ENCODE measurements at places on chromosomes 3 and 15.

DNA sequence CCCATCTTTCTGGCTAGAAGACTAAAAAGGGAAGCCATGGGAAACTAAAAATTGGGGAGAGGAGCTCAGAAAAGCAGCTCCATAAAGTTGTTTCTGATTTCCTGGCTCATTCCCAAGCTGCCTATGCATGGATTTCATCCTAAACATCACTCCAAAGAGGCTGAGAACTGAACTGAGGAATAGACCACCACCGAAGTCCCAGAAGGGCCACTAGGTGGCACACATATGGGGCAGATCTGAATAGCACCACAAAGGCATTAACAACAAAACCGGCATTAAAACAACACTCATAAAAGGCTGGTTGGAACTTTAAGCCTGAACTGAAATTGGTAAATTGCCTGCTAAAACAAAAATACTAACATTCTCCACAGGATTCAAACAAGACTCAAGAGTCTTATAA, 106.3 kb downstream of the PLD1 start:
- peak; percentile 58 for DNase-seq

- DNase-seq = no peak
These were observed 11.2 kb downstream of the ZXDC start for GRCh38 chr3:126464494-126464893.

GRCh38 chr3:127940116-127940515, 25.1 kb downstream of the KBTBD12 start:
- DNase-seq = no peak

- DNase-seq = no peak
These were observed 15.5 kb downstream of the ATG3 start for GRCh38 chr3:112546216-112546759.

DNA sequence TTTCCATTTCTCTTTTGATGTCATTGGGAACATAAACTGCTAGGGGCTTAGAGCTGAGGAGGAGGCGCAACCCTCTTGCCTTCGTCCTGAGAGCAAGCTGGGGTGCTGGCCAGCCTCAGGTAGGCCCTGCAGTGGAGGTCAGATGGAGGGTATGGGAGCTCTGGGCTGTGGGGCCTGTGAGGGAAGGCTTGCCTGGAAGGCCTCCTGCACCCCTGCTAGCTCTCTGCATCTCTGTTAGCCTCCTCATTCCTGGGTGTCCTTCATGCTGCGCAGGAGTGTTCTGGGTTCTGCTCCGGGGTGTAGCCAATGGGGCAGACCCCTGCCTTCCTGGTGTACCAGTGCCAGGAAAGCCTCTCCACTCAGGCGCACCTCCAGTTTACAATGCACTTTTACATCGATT, 11.8 kb downstream of the GP5 start:
- no peak for DNase-seq

DNA sequence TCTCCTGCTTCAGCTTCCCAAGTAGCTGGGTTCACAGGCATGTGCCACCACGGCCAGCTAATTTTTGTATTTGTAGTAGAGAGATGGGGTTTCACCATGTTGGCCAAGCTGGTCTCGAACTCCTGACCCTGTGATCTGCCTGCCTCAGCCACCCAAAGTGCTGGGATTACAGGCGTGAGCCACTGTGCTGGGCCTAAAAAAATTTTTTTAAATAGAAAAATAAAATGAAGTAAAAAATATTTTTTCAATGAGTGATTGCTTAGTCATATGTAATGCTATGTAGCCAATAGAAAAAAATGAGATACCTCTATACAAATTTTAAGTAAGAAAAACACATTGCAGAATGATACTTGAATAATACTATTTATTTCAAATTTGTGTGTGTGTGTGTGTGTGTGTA, 27.9 kb upstream of the SLC30A4 start:
- DNase-seq = no peak

GRCh38 chr3:16936233-16936632, 51.5 kb downstream of the PLCL2 start:
- DNase-seq = no peak

- no peak for DNase-seq
These were observed 39.7 kb downstream of the NBEAL2 start for GRCh38 chr3:47019201-47019600.

GRCh38 chr3:161793194-161793930, 296.8 kb downstream of the OTOL1 start:
- no peak for DNase-seq

DNA sequence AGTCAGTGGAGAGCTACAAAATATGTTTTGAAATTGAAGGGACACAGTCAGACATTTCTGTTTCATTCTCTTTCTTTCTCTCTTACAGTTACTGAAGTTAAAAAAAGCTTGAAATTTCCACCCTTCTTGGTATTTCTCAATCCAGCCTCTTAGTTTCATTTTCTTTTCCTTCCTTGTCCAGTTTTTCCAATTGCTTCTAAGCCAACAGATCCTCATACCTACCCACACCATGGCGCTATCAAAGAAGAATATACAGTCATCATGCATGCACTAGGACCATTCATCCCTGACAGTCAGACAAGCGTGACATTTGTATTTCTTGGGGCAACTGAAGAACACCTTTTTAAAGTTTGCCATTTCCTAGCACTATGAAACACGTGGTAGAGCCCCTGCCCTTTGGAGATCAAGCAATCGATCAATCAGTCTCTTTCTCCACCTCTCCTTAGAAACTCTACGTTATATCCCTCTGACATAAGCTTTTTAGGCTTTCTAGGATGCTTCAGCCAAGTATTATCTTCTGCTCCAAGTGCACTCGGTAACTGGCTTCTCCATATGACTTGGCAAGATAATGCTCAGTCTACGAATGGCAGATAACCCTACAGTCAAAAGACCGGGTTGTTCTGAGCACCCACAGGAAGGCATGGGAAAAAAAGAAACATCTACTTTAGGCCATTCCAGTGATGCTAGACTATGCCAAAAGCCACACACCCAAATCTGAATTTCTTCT, 65.4 kb downstream of the FBN1 start:
- DNase-seq = no peak

GRCh38 chr15:45386420-45386819, 8.1 kb upstream of the GATM start:
- DNase-seq = no peak

- no peak for DNase-seq
These were observed 317.0 kb downstream of the GABRB3 start for GRCh38 chr15:26455828-26456227.

GRCh38 chr3:117547956-117548550, 838.5 kb downstream of the TUSC7 start:
- no peak for DNase-seq

GRCh38 chr3:47409688-47410416, 29.0 kb downstream of the PTPN23 start:
- DNase-seq = peak; percentile 35

DNA sequence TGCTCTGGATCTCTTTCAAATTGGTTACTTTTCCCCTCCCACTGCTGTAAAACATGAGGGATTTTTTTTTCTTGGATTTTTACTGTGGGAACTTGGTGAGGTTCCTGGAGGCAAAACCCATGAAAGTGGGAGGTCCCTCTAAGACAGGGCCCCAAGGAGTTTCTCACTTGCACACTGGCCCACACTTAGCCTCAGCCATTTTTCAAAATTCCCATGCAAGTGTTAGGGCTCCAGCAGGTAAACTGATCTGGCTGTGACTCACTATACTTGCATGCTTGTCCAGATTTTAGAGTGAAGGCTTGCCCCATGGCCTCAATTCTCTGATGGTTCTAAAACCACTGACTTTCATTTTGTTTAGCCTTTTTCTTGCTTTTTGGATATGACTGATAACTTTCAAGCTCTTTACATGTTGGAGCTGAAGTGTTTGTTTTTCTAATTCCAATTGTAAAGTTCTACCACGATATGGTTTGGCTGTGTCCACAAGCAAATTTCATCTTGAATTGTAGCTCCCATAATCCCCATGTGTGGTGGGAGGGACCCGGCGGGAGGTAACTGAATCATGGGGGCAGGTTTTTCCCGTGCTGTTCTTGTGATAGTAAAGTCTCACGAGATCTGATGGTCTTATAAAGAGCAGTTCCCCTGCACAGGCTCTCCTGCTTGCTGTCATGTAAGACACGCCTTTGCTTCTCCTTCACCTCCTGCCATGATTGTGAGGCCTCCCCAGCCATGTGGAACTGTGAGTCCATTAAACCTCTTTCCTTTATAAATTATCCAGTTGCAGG, 37.7 kb downstream of the MCCC1 start:
- no peak for DNase-seq

DNA sequence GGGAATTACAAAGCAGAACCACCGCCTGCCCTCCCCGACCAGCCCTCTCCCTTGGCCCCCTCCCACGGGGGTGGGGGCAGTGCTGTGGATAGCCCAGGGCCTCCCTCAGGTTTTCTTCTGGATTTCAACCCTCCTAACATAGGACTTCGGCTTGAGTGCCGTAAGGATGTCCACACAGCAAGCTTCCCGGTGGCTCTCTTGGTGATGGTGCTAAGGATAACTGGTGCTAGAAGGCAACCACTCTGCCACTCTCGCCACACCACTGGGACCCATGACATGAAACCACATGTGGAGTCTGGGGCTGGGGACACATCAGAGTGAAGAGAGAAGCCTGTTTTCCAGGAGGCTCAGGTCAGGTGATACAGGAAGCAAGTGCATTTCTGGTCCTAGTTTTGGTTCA, 35.4 kb downstream of the SCN5A start:
- DNase-seq = no peak

DNA sequence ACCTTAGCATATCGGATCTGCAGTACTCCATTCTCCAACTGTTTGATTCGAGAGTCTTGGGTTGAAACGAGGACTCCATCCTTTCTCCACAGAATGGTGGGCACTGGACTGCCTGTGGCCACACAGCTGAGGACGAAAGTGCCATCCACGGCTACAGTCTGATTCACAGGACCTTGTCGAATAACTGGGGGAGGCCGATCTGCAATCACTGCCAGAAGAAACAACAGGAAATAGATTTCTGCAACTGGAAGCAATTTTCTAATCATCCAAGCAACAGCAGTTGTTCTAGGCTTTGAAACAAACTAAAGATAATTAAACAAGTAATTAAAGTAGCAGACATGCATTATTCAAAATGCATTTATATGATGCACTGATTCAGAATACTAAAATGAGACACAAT, 1097.7 kb downstream of the ROBO1 start:
- no peak for DNase-seq

GRCh38 chr3:58487140-58487886, 4.6 kb upstream of the KCTD6 start:
- no peak for DNase-seq

DNA sequence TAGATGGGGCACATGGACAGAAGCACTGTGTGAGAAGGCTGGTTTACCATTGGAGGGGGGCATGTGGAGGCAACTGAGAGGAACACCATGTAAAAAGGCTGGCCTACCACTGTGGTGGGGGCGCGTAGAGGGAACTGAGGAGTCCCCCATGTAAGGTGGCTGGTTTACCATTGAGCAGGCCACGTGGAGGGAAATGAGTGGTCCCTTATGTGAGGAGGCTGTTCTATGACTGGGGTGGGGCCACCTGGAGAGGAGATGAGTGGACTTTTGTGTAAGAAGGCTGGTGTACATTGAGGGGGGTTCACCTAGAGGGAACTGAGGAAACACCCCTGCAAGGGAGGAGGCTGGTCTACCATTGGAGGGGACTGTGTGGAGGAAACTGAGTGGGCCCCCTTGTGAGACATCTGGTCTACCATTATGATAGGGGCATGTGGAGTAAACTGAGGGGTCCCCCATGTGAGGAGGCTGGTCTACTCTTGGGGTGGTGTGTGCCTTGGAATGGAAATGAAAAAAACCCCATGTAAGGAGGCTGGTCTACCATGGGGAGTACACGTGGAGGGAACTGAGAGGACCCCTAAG, 156.9 kb downstream of the FBLN2 start:
- DNase-seq = no peak

DNA sequence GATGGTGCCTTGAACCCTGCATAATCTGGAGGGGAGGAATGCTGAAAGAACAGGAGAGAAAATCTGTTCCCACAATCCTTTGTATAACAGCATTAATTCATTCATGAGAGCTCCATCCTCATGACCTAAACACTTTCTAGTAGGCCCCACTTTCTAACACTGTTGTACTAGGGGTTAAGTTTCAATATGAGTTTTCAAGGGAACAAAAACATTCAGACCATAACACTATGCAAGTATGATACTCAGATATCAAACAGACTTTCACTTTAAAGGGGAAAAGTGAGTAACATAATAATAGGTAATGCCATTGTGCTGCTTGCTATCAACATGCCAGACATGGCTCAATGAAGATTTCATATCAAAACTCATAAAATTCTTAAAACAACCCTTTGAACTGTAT, 32.4 kb upstream of the PLSCR2 start:
- DNase-seq = no peak

- DNase-seq = no peak
These were observed 56.0 kb upstream of the MITF start for GRCh38 chr3:69683082-69683806.

DNA sequence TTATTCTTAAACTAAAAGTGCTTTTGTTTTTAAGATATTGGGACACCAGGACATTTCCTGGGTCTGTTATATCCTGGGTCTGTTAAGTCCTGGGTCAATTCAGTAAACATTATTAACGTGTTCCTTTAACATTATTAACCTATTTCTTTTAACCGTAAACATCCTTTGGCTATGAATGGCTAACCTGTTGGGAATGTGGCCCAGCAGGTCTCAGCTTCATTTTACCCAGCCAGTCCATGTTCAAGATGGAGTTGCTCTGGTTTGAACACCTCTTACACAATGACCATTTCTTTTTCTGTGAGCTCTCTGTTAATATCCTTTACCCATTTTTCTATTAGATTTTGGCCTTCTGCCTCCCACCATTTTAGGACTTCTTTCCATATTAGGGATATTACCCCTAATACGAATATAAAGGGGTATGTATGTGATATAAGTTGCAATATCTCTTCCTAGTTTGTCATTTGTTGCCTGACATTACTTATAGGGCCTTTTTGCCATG, 88.9 kb upstream of the NEDD4 start:
- no peak for DNase-seq

DNA sequence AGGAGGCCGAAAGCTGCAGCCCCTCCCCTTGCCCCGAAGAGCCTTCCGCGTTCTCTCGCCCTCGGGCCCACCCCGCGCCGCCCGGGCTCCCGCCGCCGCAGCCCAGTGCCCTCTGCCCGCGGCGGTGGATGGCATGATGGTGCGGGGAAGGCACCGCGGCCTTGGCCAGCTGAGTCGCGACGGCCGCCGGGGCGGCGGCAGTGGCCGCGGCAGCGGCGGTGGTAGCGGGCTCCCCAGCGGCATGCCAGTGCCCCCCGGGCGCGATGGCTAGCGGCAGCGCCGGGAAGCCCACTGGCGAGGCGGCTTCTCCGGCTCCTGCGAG, 1.2 kb downstream of the TLNRD1 start:
- peak; percentile 66 for DNase-seq

DNA sequence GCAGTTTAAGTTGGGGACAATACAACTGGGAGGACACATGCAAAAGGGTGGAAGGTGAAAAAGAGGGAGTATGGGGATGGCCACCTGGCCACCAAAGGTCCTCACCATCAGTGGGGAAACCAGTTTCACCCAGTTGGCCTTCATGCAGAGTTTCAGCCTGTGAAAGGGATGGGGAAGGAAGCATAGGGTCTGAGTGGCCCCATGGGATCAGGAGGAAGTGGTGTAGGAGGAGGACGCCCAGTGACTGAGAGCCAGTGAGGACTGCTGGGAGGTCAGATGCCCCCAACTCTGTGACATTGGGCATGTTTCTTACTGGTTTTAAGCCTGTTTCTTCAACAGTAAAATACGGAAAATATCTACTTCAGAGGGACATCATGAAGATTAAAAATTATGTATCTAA, 16.3 kb downstream of the BCL2A1 start:
- no peak for DNase-seq

Measured in D341Med (cell line).